ENCODE measurements at places on chromosomes 3 and 15.
A peak's percentile ranks its signal among the peaks of the same experiment; 100 is the strongest.

DNA sequence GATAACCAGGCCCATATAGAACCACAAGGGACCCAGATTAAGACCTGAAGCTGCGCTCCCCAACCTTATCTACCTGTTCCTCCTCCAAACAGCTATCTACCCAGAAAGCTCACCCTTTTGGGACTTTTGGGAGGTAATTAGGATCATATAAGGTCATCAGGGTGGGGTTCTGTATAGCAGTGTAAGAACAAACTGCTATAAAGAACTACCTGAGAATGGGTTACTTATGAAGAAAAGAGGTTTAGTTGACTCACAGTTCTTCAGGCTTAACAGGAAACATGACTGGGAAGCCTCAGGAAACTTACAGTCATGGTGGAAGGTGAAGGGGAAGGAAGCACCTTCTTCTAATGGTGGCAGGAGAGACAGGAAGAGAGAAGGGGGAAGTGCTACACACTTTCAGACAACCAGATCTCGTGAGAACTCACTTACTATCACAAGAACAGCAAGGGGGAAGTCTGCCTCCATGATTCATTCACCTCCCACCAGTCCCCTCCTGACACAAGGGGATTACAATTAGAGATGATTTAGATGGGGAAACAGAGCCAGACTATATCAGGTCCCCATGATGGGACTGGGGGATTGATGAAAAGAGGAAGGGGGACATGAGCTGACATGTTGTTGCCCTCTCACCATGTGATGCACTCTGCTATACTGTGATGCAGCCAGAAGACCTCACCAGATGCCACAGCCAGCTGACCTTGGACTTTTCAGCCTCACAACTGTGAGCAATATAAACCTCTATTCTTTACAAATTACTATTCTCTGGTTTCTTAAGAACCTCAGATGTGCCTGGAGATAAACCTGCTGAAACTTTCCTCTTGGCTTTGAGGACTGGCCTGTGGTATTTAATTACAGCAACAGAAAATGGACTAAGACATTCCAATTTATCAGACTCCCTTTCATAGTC is 15.3 kb upstream of the FMN1 start:
- DNase-seq: no peak

GRCh38 chr3:112858410-112859069 is 11.9 kb upstream of the CD200R1L start:
- no peak for DNase-seq

- DNase-seq: no peak
Measured at GRCh38 chr15:100234158-100235029, 107.4 kb downstream of the ADAMTS17 start.

DNA sequence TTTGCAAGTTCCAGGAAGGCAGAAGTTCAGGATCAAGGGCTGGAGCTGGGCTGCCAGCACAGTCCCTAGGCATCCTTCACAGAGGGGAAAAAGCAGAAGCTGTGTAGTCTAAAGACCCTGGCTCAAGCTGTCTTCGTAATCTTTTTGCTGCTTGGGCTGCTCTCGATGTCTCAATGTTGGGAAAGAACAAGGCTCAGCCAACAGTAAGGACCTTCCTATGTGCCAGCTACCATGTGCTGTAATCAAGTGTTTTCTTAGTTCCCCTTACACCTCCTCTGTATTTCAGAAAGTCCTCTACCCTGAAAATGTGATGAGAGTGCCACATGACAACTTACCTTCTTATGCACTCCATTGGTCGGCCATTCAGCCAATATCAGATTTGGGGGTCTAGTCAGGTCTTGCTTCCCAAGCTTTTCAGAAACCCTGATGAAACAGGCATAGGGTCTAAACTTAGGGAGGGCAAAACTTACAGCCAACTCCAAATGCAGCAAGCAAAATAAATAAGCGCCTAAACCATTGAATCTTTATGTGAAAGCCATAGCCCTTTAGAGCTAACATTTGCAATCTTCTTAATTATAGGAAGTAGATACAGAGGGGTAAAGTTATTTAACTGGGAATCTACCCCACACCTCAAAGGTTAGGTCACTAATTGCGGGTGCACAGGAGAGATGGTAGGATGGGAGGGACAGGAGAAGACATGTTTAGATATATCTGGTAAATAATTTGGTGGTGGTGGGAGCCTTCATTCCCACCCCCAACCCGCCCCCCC is 1.2 kb upstream of the EDEM1 start:
- DNase-seq: no peak

GRCh38 chr3:173957646-173958045 is 560.1 kb downstream of the NLGN1 start:
- DNase-seq: no peak

DNA sequence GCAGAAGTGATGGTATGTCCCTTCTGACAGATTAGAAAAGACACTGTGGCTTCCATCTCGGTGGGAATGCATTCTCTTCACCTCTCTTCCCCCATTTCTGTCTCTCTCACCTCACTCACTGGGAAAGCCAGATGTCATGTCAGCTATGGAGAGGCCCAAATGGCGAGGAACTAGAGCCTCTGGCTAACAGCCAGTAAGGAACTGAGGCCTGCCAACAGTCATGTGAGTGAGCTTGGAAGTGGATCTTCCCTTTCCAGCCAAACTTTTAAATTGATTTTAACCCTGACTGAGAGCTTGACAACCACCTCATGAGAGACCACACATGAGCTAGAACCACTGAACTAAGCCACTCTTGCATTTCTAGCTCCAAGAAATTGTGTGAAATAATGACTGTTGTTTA is 35.2 kb upstream of the CDAN1 start:
- DNase-seq: no peak

DNA sequence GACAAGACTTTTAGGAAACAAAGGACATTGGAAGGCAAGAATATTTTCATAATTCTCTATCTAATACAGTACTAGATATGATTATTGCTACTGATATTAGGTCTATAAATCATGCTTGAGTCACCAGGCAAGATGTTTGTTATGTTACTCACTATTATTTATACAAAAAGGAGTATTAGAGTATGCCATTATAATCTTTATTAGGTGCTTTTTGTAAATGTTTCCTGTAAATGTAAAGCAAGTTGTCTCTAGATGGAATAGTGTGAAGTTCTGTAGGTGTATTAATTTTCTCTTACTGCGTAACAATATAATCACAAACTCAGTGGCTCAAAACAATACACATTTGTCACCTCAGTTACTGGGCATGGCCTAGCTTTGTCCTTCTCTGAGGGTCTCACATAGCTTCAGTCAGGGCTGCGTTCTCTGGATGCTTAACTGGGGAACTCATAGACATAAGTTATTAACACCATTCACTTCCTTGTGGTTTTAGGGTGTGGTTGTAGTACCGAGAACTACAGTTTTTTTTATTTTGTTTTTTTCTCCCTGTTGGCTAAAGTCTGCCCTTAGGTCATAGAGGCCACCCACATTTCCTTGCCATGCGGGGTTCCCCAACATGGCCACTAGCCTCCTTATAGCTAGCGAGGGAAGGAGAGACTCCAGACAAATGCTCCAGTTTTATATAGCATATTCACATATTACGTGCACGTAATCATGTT is 20.3 kb upstream of the MAP3K13 start:
- DNase-seq: no peak

- DNase-seq: peak; percentile 10
Measured at GRCh38 chr15:35519541-35520149, 26.3 kb downstream of the DPH6 start.

DNA sequence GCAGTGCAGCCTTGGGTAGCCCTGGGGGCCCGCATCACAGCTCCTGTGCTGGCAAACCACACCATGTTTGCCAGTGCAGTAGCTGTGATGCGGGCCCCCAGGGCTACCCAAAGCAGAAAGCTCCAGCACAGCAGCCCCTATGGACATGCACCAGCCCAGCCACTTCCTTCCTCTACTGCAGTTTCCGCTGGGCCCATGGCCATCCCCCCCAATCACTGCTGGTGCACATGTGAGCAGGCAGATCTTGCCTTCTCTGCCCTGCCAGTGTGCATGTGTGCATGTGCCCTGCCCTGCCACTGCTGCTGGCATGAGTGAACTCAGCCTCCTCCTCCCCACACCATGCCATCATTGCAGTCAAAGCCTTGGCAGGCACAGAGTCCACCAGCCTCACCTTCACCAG is 20.1 kb upstream of the MINAR1 start:
- DNase-seq: no peak

DNA sequence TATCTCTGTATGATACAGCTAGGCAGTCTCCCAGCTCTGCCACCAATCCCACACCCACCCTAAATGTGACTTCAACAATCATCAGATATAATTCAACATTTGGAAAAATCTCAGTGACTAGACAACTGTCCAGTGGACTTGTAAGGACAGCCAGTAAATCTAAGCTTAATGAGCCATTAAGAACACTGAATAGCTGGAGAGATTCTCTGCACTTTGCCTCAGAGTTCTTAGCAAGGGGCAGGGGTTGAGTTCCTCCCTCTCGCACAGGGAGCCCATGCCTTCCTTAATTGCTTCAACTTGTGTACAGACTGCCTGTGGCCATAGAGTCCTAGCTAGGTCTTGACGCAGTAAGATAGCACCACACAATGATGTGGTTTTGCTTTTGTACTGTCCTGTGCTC is 15.6 kb downstream of the MEX3B start:
- DNase-seq: no peak

- no peak for DNase-seq
Measured at GRCh38 chr3:50330330-50330729, 2.3 kb upstream of the TUSC2 start.

DNA sequence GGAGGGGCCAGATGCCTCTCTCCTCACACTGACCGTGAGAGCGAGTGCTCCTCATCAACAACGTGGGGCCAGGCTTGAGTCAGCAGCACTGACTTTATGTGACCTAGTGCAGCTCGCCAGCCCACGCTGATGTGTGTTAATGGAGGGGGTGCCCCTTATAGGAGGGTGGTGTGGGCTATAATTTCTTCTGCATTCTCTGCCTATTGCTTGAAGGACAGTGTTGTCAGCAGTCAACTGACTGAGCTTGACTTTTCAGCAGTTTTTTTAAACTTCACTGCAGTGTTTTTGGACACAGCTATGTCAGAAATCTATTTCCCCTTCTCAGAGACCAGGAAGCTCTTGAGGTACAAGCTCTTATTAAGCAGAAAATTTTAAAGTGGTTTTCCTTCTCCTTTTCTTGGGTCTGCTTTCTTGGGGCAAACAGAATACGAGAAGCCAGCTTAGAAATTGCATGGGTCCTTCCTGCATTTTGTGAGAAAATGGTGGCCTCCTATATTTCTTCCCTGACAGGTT is 304.8 kb upstream of the CTDSPL start:
- DNase-seq: no peak

- DNase-seq: no peak
Measured at GRCh38 chr15:42343596-42344232, 15.6 kb upstream of the CAPN3 start.

DNA sequence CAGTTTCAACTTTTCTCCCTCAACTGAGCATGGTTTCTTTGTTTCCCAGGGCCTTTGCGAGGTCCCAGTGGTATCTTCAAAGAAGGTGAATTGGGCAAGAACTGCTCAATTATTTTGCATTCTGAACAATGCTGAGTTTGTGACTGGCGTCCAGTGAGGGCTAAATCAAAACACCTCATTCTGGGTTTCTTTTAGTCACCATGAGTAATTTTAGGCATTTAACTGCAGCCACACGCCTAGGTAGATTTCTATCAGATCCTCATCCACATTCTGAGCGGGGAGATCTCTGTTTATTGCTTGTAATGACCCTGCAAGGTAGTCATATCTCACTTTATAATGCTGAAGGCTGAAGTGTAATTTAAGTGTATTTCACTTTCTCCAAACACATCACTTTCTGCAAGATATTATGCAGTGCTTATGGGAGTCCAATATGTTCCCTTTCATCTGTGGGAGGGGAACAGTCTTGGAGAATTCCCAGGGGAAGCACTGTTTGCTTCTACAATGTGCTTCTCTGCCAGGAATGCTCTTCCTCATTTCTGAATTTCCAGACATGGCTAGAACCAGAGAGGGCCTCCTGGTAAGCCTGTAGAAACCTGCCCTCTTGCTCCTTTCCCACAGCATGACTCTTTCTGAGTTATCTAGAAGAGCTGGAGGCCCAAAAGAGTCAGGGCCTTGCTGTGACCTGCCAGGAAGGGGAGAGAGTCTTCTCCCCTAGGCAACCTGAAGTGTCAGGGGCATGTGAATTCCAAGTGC is 91.7 kb downstream of the FRMD4B start:
- DNase-seq: no peak

DNA sequence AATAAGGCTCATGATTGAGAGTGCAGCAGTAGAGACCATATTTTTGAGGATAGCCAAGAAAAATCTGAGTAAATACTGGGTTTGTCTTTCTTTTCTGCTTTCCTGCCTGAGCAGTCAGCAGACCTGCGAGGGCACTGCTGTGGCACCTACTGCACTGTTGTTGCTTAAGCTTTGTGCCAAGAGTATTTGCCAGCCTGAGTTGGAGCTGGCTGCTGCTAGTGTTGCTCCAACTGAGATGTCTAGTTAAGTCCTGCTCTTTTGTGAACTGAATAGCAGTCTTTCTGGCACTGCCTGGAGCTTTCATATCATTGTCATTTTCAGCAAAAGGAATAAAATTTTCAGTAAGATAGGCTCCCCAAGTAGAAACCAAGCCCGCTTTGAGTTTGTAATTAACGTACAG is 214.5 kb upstream of the P2RY1 start:
- no peak for DNase-seq

DNA sequence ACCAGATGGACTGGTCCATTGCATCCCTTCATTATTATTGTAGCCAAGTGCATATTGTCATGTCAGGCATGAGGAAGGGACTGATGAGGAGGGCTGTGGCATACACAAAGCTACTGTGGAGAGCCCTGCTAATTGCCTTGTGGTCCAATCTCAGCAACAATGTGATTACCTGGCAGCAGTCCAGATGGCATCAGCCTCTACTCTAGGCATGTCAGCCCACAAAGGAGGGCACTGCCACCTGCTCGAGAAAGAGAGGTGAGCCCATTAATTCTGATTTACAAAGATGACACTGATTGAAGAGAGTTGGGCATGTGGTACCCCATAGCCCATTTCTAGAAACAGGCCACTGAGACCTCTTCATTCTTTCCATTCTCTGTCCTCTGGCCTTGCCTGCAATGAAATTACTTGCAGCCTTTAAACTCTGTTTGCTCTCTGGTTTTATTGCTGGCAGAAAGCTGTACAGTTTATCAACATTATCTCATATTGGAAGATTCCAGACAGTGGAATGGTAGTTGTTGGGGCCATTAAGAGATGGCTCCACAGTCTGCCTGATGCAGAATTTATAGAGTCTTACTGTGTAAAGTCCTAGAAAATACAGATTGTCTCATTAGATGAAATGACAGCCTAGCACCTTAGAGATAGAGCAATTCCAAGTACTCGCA is 307.7 kb downstream of the ARPP21 start:
- peak; percentile 20 for DNase-seq

GRCh38 chr15:91538782-91539181 is 314.7 kb upstream of the SLCO3A1 start:
- no peak for DNase-seq

GRCh38 chr3:46576-46975 is 150.0 kb upstream of the CHL1 start:
- no peak for DNase-seq

DNA sequence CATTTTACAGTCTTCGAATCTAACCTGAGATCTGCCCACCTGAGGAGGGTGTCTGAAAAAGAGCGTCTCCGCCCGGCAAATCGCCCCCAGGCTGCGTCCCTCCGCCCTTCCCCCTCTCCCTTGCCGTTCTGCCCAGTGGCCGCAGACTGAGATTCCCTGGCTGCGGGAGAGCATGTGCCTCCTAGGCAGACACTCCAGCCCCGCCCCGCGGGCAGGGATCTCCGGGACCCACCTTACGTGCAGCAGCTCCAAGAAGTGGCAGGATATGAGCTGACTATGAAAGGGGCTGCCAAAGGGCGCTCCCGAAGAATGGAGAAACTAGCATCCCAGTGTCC is 2.7 kb upstream of the WNT5A start:
- DNase-seq: no peak
